ENCODE measurements at places on chromosomes 3 and 15.

DNA sequence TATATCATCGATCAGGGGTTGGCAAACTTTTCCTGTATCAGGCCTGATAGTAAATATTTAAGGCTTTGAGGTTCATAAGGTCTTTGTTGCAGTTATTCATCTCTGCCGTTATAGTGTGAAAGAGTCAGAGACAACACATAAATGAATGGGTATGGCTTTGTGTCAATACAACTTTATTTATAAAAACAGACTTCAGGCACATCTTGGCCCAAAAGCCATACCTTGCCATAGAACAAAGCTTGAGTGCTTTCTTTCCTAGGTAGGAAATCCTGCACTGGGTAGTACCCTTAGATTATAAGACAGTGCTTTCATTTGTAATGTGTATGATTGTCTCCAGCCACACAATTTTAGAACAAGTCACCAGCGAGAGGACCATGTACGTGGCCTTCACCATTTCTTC, 58.9 kb upstream of the MAGI1 start:
- no peak for DNase-seq

- DNase-seq, result no peak
Measured at GRCh38 chr3:184919651-184920050, 107.7 kb downstream of the VPS8 start.

- DNase-seq, result peak; percentile 85
Measured at GRCh38 chr3:4986782-4987537, 7.7 kb downstream of the BHLHE40 start.

GRCh38 chr3:5809586-5810246, 622.2 kb downstream of the EDEM1 start:
- DNase-seq, result no peak

DNA sequence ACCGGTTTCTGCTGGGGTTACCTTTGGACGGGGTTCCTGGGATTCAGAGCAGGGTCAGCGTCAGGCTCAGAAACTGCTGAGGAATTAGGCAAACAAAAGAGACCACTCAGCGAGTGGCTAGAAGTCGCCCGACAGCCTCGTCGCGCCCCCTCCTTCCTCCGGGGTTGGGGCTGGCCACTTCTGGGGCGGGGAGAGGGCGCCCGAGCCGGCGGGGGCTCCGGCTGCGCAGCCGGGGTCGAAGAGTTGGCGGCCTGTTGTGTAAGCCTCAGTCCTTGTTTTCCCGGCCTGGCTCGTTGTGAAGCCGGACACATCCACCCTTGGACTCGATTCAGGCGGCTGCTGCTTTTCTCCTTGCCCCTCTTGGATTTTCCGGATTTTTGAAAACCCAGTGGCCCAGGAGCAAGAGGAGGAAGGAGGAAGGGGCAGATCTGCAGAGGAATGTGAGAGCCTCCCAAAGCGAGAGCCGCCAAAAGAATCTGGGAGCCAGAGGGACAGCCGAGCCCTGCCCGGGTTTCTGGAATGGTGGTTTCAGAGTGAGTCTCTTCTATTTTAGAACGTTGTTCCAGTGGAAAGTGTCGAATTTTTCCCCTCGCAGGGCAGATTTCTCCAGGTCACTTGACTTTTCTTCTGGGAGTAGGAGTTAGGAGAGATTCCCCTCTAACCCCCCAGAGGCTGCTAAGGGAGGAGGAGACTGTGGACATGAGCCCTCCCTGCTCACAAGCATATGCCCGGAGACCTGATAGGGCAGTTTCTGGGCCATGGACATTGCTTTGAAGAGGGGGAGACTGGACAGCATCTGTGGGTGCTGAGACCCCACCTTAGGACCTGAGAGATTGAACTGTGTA, 666 bp downstream of the SNX33 start:
- DNase-seq, result no peak

DNA sequence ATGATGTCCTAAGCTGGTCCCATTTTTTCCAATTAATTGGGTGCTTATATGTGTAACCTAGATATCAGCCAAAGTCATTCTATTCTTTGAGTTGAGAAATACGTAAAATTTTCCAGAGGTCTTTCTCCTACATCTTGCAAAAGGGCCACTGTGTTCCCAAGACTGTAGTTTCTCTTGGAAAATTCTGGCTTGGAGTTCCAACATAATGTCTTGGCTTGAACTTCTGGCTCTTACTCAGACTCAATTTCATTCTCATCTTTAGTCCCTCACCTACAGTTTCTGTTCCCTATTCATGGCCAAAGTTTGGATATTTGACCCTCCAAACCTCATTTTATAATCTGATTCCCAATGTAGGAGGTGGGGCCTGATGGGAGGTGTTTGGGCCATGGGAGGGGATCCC, 201.4 kb upstream of the ARHGEF26 start:
- no peak for DNase-seq

GRCh38 chr15:51234176-51234927, 104.0 kb downstream of the CYP19A1 start:
- DNase-seq, result no peak

- no peak for DNase-seq
Measured at GRCh38 chr3:133884054-133884886, 11.4 kb downstream of the RAB6B start.

DNA sequence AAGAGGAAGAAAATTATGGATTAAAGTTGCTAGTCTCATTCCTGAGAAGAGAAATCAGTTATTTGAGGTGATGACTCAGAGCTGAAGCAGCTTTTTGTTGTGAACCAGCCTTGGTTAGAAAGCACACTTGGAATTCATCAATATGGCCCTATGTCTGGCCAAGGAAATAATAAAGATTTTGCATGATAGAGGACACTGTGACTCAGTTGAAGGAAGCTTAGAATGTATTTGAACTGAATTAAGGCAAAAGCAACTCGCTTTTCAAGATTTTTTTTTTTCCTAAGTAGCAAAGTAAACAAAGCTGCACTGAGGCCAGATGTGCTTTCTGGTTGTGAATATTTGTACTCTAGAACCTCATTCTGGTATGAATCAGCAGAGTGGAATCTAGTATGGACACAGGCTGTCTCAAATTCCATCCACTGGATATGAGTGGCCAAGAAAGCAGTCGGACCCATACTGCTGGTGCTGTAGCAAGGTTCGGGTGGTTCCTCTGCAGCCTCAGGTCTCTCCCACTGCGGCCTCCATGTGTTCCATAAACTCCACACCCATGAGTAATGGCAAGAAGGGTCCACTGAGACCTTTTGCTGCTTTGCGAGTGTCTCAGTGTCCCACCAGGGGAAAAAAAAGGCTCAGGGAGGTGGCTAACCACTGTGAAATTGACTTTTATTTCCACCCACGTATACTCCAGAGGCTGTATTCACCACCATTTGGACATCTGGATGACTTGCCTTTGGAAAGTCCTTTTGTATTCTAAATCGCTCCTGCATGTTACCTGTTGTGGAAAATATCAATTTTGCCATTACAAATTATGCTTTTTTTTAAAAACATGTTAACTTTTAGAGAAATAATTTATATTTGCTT, 53.1 kb downstream of the TGFBR2 start:
- no peak for DNase-seq

DNA sequence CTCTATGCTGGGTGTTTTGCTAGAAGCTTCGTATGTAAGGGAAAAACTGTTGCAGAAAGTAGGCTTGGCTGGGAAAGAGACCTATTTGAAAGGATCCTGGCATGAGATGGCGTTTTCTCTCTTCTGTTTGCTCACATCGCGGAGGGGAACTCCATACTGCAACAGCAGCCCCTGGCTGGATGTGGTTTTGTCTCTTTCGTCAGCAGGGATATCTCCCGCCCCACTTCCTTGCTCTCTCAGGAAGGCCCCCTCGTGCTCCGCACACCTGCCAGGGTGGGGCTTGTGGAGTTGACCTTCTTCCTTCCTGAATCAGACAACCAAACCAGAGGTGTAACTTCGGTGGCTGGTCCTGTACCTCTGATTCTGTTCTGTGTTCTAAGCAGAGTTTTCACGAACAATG, 26.4 kb upstream of the MYZAP start:
- DNase-seq, result no peak

DNA sequence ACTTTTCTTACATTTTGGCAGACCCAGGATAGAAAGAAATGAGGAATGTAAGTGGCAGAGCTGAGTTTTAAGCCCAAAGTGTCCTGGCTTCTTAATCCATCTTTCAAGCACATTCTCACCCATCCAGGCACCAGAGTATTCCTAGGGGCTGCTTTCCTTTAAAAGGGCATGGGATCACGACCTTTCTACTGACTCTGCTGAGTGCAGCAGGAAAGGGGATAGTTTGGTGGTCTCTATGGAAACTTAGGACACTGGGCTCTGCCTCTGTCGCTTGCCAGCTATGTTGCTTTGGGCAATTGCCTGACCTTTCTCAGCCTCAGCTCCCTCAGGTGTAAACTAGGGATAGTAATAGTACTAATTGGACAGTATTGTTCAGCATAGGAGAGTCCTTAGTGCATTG, 458.4 kb downstream of the PDCD6IP start:
- DNase-seq, result no peak

DNA sequence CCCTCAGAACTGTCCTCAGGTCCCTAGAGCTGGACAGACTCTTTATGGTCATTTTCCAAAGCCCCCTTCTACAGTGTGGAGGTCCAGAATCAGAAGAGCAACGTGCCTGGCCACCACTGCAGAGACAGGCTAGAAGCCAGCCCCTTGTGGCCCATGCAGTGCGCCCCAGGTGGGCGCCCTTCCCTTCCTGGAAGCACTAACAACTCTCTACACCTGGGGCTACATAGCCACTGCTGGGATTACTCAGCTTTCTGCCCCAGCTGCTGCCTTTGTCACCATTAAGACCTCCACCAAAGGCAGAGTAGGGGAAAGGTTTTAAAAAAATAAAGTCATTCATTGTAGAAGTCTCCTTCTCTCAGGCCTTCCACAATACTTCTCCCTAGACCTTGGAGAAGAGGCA, 2.3 kb downstream of the RASGRP1 start:
- DNase-seq, result no peak

DNA sequence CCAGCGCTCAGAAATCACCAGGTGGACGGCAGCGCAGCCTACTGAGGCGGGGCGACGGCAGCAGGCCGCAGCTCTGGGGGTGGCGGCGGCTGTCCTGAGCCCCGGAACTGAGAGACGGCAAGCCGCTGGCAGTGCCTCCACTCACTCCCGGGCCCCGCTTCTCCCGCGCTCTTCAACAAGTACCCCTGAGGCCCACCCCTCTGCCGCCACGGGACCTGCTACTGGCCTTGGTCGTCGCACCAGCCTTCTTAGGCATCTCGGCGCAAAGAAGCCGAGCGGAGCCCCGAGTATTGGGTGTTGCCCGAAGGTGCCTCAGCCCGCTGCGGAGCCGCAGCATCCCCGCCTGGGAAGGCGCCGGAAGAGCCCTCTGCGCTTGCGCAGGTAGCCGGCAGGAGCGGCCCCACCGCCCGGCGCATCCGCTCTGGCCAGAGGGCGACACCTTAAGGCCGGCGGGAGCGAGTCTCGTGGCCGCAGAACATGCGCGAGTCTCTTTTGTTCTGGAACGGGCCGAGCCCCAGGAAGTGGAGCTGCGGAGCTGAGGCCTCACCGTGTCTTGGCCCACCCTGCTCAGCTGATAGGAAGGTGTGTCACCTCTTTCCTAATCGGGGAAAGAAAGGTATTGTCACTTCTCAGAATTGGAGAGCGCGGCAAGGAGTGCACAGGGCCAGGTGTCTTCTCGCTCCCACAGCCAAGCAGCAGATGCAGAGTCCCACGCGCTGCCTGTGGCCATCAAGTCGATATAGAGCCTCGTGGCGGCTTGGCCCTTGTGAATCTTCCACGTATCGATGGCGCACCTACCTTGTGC, at the start of gene C15orf40:
Gene C15orf40 (minus strand): TSS at position 369 of the 805 bp plus-strand sequence. CDS start 32 bp downstream, at position 337.
- DNase-seq, result peak; percentile 94

DNA sequence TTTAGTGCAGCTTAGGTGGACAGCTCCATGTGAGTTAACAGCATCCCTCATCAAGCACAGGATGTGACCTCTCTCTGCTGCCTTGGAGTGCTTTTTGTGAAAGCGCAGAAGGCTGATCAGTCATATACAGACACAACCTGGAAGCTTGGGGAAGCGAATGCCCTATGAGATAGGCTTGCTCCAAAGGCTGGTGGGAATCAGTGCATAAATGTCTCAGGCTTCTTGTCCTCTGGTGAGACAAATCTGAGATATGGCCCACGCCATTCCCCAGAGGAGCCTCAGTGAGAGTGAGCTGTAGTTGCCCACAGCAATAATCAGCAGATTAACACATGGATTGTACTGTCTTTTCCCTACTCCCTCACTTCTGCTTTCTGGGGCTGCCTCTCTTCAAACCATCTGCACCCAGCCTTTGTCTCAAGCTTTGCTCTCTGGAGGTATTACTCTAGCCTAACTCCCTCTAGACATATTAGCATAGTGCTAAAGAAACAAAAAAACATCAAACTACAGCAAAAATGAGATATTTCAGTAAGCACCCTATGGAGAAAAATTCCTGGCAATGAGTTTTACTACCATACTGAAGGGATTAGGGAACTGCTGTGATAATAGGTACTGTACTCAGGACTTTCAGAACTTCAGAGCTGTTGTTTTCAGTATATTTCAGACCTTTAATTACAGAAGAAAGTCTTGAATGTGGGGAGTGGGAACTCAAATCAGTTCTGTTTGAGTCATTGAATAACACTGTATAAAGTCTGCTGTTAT, 113.7 kb downstream of the OXSM start:
- DNase-seq, result no peak

DNA sequence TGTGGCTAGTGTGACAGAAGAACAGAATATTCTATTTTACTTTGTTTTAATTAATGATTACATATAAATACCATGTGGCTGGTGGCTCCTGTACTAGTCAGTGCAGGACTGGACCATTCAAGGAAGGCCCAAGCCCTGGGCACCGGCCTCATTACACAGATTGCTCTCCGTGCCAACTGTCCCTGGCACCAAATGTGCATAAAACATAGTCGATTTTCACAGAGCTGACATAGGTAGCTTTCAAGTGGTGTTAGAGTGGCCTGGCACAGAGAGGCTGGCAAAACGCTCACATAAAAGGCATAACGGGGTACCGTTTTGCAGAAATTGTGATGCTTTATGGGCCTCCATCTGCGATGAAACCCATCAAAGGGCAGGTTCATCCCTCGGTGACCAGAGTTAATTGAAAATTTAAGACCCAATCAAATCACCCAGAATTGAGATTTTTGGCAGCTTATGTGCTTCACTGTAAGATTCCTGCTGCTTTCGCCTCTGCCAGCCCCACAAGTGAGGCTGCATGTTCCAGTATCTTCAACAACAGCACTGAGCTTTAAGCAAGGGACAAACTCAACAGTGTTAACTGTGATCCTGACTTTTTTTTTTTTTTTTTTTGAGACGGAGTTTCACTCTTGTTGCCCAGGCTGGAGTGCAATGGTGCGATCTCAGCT, 25.9 kb downstream of the RFTN1 start:
- DNase-seq, result no peak
